ENCODE measurements at places on chromosomes 2 and 18.

DNA sequence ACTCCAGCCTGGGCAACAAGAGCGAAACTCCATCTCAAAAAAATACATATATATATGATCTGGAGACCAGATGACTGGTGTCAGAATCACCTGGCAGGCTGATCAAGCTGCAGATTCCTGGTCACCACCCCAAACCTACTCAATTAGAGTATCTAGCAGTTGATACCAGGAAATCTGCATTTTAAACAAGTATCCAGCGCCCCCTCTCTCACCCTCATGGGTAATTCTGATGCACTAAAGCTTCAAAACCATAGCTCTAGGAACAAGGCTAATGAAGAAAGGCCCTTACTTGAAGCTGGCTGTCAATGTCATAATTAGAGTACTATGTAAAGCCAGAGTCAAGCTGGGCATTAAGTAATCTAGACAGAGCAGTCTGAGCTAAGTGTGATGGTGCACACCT is 25.0 kb upstream of the PCBP1 start:
- no peak for DNase-seq

GRCh38 chr2:9303528-9304225 is 97.1 kb downstream of the ASAP2 start:
- no peak for DNase-seq

DNA sequence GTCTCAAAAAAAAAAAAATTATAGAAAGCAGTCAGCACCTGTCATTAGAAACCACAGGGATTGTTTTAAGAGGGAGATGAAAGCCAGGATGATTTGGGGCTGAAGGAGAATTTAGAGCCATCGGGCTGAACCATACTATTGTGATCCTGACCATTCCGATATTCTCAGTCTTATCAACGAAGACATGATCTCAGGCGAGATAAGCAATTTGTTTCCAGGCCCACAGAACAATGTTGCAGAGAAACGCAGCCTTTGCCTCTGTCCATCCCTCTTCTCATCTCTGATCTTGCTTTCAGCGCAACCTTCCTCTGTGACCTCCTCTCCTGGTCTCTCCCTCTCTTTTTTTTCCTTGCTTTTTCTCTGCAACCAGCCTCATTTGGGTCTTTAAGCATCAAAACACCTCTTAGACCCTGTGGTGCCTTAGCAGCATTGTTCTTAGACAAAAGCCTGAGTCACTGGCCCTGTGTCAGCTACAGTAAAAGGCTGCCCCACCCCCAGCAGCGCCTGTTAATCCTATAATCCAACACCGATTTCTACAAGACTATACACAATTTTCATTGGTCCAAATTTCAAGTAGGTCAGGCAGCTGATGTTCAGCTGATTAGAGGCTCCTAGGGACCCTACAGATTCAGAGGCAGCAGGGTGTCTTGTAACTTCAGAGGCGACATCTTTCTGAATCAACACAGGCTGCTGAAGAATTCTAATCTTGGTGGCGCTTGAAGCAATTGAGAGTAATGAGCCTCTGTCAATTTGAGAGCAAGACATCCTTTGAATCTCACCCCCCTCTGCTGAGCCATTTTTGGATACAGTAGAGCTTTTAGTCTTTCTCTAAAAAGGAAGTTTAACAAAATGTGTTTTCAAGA is 206.0 kb downstream of the NCK2 start:
- no peak for DNase-seq

- no peak for DNase-seq
Observed at GRCh38 chr18:31774477-31774785, 13.8 kb upstream of the SLC25A52 start.

GRCh38 chr2:181937473-181937872 is 45.9 kb downstream of the ITPRID2 start:
- DNase-seq: no peak

GRCh38 chr18:57081899-57082298 is 65.0 kb upstream of the BOD1L2 start:
- no peak for DNase-seq
